ENCODE measurements at places on chromosomes 7 and 10. TPM values are rescaled to one million over a fixed set of nuclear protein-coding genes. Genes with fewer than 3 reads are reported as not detected.
A peak's percentile ranks its signal among the peaks of the same experiment; 100 is the strongest.

DNA sequence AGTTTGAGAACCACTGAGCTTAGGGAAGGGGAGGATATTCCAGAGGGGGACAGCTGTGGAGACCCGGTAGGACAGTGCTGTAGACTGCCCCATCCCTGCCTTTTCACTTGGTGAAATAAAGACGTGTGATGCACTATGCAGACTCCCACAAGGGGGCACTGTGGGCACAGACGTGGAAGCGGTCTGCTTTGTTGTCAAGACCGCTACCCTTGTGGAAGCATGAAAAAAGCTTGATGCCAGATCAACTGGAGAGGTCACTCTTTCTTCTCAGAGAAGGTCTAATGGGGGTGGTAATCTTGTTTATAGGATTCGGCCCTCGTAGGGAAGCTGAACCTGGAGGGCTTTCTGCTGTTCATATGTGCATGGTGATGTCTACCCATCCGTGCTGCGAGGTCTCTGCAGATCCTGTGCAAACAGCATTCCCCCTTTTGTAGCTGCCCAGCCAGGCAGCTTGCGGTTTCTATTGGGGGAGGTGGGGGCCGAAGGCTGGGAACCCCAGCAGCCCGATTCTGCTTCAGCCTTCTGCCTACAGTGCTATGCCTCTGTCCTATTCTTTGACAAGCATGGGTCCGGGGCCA, 13.7 kb downstream of the RPS24 start:
- H3K4me3 ChIP-seq: no peak overlapping the region
- H3K27ac ChIP-seq: no peak overlapping the region
- peaks cover 11% of the 10 kb centered on the region for H3K4me1 ChIP-seq
- DNase-seq: peak; percentile 88
- H3K36me3 ChIP-seq: peaks cover 2% of the 10 kb centered on the region
- no peaks in the 10 kb centered on the region for H3K27me3 ChIP-seq

DNA sequence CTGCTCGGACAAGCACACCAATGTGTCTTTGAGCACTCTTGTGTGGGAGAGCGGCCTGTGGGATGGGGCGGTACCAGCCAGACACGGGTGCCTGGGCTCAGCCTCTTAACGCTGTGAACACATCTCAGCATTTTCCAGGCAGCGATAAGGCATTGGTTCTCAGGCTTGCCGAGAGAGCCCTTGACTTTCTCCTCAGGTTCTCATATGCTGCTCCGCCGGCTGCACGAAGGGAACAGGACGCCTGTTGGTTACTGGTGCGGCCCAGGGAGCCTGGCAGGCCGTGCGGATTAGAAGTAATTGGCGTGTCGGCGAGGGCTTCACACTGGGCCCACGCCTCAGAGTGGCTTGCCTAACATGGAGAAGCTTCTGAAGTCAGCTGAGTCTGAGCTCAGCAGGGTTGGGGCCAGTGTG, 456.7 kb upstream of the FOXK1 start:
- no peak for DNase-seq
- no peak overlapping the region for H3K4me3 ChIP-seq
- H3K27me3 ChIP-seq: no peaks in the 10 kb centered on the region
- no peaks in the 10 kb centered on the region for H3K36me3 ChIP-seq

- H3K27me3 ChIP-seq: no peaks in the 10 kb centered on the region
- no peaks in the 10 kb centered on the region for H3K36me3 ChIP-seq
- H3K4me3 ChIP-seq: no peak overlapping the region
- H3K27ac ChIP-seq: no peak overlapping the region
Measured at GRCh38 chr7:104230606-104231005, 22.8 kb upstream of the ORC5 start.

DNA sequence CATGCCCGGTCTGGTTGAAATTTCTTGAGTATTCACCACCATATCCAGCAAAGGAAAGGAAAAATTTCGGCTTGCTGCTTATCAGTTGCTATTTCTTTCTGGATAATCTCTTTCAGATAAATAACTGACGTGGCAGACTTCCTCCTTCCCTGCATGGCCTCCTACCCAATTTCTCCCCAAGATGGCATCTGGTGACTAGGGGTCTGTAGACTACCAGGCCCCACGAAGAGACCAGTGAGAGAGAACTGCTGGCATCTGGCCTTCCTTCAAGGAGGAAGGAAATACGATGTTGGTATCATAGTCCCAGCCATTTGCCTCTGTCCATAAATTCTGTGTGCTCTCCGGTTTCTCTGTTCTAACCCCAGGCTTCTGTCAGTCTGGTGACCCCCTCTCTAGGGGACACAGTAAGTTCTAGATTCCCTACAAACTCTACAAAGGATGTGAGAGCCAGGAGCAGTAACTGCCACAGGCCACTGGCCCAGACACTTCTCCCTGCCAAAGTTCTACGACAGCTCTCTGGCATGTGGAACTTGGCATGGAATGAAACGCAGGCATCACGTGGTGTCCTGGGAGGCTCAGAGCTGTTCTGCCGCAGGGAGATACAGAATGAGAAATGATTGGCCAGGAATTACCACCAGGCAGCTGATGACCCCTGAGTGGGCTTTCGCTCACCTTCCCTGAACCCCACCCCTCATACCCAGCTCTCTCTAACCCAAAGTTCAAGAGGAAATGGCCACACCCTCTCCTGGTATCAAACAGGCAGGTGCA, 30.0 kb upstream of the MSRB2 start:
- no peak overlapping the region for H3K27ac ChIP-seq
- H3K4me3 ChIP-seq: no peak overlapping the region
- DNase-seq: peak; percentile 78
- H3K27me3 ChIP-seq: no peaks in the 10 kb centered on the region

GRCh38 chr7:99667179-99667578, 12.6 kb downstream of the CYP3A5 start:
- H3K36me3 ChIP-seq: no peaks in the 10 kb centered on the region
- H3K27me3 ChIP-seq: no peaks in the 10 kb centered on the region
- H3K4me1 ChIP-seq: no peaks in the 10 kb centered on the region
- no peak overlapping the region for H3K27ac ChIP-seq
- DNase-seq: no peak

The CALML5 gene
- not detected for total RNA-seq

The TWIST1 gene
- 31.2 TPM for total RNA-seq

The SYT15B gene
- not detected for total RNA-seq

The GAD2 gene
- total RNA-seq: not detected

Data from fibroblast of lung (primary cell).